ENCODE measurements at places on chromosomes 3 and 15.
A peak's percentile ranks its signal among the peaks of the same experiment; 100 is the strongest.

DNA sequence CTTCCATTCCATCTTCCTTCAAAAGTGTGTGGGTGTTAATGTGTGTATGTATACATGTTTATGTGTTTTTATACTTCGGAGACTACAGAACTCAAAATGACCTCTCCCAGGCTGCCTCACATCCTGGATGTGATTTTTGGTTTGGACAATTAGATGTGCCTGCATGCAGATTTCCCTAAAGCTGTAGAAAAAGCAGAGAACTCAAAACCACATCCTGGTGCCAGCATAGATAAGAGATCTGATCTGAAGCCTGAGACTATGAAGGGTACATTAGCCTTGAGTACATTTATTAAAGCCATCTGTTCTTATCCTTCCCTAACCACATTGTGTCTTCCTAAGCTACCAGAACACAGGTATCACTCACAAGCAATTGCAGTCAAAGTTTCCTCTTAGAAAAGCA lies 319.4 kb upstream of the RASGRP1 start:
- peak; percentile 62 for DNase-seq

- no peak for DNase-seq
Observed at GRCh38 chr3:67288466-67289106, 290.5 kb downstream of the KBTBD8 start.

- DNase-seq, result no peak
Observed at GRCh38 chr3:179565496-179565895, 2.8 kb downstream of the ACTL6A start.

- peak; percentile 80 for DNase-seq
Observed at GRCh38 chr15:30991255-30992235, at the start of gene MTMR10. Gene MTMR10 (minus strand): TSS chr15:30991628. CDS start chr15:30991506, 122 bp downstream.

- DNase-seq, result no peak
Observed at GRCh38 chr15:46304321-46304720, 669.5 kb downstream of the SQOR start.

- DNase-seq, result peak; percentile 68
Observed at GRCh38 chr15:51776952-51777569, 25.7 kb downstream of the TMOD2 start.

- no peak for DNase-seq
Observed at GRCh38 chr3:95781598-95781997, 1032.8 kb upstream of the EPHA6 start.

- DNase-seq, result no peak
Observed at GRCh38 chr3:150830094-150830681, 67.2 kb upstream of the SIAH2 start.

GRCh38 chr15:88805031-88805780 lies 2.0 kb downstream of the ACAN start:
- DNase-seq, result no peak

DNA sequence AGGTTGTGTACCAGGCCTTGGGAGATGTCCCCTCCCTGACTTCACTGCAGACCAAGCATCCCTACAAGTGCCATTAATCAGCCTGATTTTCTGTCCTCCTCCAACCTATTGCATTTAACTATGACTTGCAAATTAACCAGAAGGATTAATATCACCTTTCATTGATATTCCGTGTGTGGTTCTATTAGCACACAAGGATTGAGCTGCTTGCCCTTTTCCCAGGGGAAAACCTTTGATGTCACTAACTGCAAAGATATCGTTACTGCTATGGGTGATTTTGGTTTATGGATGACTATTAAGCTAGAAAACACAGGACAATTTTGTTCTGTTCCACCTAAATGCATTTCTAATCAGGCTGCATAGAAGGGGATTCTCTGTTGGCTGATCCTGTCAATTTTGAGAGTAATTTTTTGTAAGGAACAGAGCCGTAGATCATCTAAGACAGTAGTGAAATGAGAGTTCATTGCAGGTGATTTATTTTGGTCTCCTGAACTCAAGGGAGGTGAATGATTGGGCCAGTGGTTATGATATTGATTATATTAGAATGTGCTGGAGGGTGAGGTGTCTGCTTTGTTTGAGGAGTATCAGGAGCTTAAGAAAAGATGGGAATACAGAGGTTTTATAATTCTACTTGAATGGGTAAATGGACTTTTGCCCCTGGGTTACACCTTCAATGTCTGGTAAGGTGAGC lies 177.5 kb upstream of the SNTN start:
- no peak for DNase-seq

DNA sequence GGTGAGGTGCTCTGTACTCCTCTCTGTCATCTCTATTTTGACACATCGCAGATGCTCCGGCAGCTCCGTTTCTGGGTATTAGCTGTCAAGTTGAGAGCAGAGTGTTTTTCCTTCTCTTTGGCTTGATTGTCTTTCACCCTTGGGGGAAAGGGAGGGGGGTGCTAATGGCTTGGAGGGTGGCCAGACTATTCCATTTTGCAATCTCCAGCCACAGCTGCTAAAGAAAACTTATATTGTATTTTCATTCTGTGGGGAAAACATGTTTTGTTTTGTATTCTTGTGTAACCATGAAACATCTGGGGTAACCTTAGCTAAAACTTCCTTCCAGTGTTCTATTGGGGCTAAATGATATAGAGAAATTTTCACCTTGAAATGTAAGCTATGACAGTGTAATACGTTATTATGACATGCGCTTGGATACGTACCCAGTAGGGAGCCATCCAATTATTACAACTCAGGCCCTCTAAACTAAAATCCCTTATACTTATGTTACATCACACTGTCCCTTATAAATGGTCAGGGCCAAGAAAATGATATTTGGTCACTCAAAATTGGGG lies 14.0 kb upstream of the LARP6 start:
- DNase-seq, result peak; percentile 84

- no peak for DNase-seq
Observed at GRCh38 chr3:193714523-193715137, 121.6 kb downstream of the OPA1 start.

GRCh38 chr3:193865339-193865738 lies 270.6 kb upstream of the HES1 start:
- DNase-seq, result no peak

DNA sequence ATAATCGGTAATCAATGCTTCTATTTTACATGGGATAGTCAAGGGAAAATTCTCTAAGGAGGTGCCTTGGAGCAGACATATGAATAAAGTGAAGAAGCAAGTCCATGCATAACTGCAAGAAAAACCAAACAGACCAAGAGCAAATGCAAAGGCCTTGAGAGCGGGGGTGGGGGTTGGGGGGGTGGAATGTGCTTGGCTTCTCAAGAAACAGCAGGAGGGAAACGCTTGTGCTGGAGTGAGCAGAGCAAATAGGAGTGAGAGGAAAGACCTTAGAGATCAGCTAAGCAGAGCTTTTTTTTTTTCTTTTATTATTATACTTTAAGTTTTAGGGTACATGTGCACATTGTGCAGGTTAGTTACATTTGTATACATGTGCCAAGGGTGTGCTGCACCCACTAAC lies 260.8 kb downstream of the ARPP21 start:
- no peak for DNase-seq

DNA sequence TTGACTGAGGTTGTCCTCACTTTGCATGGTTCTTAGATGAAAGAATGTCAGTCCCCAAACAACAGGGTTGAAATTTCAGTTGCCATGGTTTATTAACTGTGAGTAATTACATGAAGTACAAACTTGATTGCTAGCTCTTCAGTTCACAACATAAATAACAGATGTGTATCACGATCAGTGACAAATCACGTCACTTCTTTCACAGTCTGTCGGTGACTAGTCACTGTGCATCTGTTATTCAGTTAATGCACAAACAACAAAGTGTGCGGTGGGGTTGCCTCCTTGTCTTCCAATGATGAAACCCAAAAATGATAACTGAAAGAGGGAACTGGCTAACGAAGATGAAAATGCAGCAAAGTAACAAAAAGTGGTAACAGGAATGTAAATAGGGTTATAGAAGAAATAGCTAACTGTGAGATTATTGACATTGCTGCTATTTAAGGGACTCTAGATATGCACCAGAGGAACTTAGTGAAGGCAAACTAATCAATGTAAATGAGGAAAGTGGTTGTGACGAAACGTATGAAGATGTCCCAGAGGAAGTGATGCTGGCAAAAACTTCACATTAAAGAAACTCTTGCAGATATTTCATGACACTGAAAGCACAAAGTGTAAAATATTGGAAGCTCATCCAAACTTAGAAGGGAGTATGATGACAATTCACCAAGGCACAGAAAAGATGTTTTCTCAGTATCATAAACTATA lies 159.3 kb downstream of the WDR76 start:
- no peak for DNase-seq

GRCh38 chr3:81080608-81081007 lies 680.8 kb downstream of the GBE1 start:
- no peak for DNase-seq

DNA sequence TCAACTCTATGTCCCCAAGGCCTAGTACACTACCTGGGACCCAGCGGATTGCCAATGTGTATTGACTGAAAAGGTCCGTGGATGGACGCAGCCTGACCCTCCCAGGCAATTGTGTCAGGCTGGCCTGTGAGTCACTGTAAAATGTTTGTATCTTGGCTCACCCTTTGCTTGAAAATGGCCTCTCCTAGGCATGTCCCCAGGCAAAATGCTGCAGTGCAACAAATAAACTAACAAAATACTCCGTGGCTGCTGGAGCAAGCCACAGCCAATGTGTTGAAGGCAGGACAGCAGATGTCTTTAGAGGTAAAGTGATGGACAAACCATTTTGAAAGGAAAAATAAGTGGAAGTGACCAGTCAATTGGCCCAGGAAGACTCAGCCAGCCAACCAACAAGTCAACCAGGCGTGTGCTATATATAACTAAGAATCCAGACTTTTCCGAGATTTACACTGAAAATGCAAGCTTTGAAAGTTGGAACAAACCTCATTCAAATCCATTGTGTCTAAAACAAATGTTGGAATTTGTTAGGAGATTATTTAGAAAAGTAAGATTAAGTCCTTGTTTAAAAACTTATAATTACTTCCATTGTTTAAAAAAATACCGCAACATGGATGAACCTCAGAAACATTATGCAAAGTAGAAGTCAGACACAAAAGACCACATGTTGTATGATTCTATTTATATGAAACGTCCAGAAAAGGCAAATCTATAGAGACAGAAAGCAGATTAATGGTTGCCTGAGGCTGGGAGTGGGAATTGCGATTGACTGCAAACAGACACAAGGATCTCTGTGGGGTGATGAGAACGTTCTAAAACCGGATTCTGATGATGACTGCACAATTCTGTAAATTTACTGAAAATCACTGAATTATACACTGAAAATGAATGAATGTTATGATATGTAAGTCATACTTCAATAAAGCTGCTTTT lies 191.2 kb downstream of the TLE3 start:
- no peak for DNase-seq

DNA sequence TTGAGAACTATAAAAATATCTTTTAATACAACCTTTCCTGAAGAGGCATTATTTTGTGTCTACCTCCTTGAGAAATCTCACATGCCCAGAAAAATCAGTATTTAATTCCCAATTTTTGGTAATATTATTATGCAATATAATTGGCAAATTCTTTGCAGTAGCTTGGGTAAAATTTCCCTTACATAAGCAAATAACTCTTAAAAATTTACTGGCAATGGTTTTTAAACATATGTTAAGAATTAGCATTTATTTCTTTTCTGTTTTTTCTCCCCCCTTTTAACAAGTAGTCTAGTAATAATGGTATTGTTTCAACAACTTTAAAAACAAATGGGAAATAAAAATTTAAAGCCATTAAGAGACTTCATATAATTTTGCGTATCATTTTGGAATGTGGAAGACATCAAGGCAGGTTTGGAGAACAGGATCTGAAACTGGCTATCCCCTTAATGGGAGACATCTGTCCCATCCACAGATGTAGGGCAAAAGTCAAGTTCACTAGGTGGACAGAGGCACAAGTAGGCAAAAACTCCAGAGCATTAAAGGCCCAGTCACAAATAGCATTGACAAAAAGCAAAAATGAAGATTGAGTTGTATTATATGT lies 89.6 kb upstream of the AADACL2 start:
- DNase-seq, result no peak

GRCh38 chr15:37758412-37758811 lies 176.0 kb upstream of the TMCO5A start:
- DNase-seq, result no peak

GRCh38 chr3:140288595-140288994 lies 353.6 kb downstream of the CLSTN2 start:
- DNase-seq, result peak; percentile 65

DNA sequence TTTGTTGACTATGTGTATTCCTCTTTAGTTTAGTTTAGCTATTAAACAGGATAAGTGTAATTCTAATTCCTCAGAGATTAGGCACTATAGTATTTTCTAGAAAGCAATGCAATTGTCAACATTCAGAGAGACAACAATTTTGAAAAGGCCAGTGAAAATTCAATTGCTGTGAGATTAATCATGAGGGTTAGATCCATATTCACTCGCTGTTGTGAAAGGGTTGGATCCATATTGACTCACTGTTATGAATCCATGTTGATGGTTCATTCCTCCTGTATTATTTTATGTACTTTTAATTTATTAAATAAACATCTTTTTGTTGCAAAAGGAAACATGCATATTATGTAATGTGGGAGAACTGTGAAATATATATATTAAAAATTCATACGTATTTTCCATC lies 641 bp downstream of the TRAT1 start:
- DNase-seq, result no peak

GRCh38 chr3:132279030-132279429 lies 38.2 kb upstream of the ACP3 start:
- no peak for DNase-seq

- DNase-seq, result no peak
Observed at GRCh38 chr3:54086652-54087405, 35.5 kb upstream of the CACNA2D3 start.
